ENCODE measurements at places on chromosomes 12 and 14.

- DNase-seq: no peak
Observed at GRCh38 chr14:92922883-92923743, at the start of gene CHGA. Gene CHGA, plus strand, starts transcription at chr14:92923150. Its CDS starts 210 bp downstream, at chr14:92923360.

DNA sequence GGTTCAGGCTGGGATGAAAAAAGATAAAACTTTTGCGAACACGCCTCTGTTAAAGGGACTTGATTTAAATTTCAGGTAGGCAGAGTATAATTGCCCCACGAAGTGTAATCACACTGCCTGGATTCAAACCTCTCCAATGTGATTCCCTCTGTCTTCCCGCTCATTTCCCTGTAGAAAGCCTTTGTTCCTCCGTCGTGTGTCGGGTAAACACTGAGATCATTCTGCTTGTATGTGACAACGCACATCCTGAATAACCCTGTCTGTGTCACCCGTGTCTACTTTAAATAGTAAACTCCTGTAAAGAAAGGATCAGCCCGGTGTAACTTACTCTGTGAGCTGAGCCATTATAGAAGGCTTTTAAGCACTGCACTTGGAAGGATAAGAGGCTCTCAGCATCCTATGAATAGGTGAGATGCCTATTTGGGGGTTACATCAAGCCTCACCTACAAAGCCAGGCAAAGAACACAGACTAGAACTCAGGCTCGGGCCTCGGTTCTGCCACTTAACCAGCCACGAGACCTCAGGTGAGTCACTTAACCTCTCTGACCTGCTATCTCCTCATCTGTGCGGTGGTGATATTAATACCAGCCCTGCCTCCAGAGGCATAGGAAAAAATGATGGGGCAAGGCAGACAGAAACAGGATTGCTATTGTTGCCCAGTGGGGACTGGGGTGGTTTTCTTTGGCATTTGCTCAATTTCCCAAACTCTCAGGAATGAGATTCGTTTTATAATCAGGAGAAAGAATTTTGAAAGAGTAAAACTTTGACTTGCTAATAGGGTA is 74.2 kb downstream of the RBM19 start:
- no peak for DNase-seq

DNA sequence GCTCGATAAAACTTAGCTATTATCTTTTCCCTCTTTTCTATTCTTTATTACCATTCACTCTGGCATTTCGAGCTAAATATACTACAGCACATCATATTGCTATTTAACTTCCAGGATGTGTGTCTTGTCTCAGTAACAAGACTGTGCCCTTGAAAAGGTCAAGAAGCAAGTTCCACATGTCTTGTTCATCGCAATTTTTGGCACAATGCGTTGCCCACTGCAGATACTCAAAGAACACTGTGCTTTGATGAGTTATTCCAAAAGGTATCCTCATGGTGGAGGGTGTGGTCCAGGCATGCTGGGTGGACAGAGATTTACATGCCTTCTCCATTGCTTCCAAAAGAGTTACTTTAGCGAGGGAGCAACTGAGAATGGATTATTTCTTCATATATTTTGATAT is 6.6 kb downstream of the E2F7 start:
- no peak for DNase-seq

GRCh38 chr14:72479461-72479931 is 414.4 kb downstream of the DPF3 start:
- DNase-seq: no peak

GRCh38 chr12:49519574-49519936 is 19.3 kb upstream of the KCNH3 start:
- no peak for DNase-seq

GRCh38 chr12:32559434-32559833 is 119.7 kb upstream of the DNM1L start:
- DNase-seq: no peak

DNA sequence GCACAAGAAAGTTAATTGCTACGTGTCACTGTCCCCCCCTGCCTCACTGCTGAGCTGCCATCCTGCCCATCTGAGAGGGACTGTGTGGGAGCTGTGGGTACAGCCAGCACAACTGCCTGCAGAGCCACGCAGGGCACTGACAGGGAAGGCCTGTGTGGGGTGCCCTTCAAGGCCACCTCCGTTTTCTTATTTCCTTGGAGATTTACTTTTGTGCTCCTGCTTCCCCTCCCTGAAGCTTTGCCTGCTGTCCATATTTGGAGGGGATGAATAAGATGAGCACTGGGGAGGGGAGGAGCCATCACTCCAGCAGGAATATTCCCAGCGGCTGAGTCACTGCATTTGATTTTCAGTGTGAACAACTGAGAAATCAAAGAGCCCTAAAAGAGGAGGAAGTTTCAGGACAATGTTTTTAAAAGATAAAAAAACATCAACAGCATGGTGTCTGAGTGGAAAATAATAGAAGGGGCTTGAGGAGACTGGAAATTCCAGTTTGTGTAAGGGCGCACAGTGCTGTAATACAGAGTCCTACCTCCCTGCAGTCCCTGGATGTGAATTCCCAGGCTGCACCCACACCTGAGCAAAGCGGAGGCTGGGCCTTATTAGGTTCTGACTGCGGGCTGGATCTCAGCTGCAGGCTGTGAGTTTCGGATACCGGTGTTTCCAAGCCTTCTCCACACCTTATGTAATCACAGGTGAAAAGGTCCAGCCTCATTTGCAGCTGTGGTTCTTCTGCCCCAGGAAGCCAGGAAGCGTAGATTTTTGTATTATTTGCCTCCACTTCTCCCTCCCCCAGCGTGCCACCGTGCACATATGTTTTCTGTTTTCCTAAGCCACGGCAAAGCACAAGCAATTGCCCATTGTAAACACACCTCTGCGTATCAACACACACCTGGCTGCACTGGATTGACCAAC is 192.6 kb upstream of the BCL2L14 start:
- peak; percentile 77 for DNase-seq

GRCh38 chr12:26367991-26368730 is 172.8 kb downstream of the SSPN start:
- DNase-seq: no peak

DNA sequence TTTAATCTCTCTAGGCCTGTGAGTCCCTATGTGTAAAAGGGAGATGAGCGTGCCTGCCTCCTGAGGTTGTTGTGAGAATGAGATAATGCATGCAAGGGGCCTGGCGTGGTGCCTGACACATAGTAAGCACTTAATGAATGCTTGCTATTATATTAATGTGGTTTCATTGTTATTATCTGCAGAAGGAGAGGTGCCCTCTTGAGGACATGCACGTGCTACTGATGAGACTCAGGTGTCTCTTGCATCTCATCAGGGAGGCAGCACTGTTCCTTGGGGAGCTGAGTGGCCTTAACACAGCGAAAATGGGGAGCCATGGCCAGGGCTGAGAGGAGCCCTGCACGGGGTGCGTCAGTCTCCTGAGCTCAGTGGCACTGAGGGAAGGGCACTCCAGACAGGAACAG is 29.9 kb upstream of the BCDIN3D start:
- DNase-seq: no peak

DNA sequence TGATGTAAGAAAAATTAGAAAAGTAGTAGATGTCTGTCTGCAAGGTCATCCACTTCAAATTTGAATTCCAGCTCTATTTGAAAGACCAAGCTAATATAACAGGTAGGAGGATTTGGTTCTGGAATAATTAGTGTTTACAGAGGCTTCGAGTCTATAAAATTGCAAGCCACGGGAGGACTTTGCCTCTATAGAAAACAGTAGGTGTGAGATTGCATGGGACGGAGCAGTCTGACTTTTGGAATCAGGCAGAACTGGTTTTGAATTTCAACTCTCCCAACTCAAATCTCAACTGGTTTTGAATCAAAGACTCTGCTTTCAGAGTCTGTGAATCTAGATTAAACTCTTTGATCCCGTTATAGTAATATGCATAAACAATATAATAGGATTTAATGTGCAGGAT is 82.4 kb downstream of the PIK3C2G start:
- no peak for DNase-seq

DNA sequence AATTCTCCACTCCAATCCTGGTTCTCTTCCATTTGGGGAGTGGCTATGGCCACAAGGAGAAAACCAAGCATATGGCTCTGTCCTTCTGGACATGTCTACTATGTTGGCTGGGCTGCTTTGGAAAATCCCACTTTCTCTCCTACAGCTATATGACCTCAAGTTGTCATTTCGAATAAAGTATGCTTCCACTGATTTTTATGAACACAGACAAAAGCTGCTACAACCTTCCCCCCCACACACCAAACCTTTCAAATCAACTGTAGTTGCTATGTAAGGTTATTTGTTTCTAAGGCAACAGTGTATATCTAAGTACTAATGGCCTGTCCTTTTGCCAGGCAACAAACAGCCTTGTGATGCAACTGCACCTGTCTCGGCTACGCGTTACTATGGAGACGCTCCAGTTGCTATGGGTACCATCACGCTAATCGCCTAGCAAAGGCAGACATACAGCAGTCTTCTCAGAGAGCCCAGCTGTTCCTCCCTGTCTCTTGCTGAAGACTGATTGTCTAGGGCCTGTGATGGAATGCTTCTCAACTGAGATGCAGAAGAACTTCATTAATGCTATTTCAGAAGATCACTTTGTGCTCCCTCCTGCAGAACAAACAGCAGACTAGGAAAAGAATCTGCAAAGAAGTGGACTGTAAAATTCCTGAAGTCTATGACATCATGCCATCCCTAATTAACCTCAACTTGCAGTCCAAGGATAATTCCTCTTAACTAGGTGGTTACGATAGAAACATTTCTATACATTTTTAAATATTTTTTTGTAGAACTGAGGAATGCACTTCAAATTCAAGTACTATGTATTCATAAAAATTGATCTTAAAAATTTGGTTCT is 67.6 kb downstream of the FOXN3 start:
- DNase-seq: no peak

- peak; percentile 57 for DNase-seq
Observed at GRCh38 chr14:65281991-65282895, 130.3 kb upstream of the FUT8 start.

DNA sequence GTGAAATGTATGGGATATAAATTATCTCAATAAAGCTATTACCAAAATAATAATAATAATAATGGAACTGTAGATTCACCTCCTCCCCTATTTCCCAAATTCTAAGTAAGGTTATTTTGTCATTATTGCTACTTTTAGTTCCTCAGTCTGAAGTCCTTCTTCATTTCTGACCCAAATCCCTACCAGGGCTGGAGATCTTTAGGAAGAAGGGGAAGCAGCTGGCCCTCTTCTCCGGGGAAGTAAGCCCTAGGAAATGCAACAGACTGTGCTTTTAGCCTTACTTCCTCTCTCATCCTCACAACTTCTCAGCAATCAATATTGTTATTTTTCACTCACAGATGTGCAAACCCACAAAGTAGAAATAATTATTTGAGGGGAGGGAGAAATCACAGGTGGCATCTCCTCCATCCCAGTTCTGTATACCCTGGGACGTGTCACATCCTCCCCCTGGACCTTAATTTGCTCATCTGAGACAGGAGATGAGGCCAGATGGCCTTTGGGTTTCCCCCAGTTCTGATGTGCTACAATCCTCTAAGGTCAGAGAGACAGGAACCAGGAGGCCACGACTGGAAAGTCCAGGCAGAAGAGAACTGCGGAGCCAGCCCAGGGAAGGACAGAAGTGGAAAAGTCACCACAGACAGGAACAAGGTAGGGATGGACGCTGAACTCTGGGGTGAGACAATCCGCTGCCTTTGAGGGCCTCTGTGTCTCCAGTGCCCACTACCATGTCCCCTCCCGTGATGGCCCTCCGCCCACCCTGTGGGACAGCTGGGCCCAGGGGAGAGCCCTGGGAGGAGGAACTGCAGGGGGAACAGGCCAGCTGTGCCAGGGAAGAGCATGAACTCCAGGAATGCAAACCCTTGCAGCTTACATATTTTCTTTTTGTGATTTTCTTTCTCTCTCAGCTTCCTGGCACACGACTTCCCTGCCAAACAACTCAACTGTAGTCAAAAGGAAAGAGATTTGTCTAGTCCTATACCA is 10.6 kb upstream of the TNFRSF1A start:
- no peak for DNase-seq

DNA sequence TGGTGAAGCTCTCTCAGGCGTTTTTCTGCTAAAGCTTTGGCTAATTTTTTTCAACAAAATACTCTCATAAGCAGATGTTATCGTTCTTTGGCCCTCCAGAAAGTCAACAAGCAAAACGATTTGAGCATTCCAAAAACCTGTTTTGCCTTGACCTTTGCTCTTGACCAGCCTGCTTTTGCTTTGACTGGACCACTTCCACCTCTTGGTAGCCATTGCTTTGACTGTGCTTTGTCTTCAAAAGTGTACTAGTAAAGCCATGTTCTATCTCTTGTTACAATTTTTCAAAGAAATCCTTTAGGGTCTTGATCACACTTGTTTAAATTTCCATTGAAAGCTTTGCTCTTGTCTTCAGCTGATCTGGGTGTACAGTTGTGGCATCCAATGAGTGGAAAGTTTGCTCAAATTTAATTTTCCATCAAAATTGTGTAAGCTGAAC is 10.7 kb upstream of the ARID4A start:
- DNase-seq: no peak

- no peak for DNase-seq
Observed at GRCh38 chr14:64800000-64800399, 79.7 kb downstream of the SPTB start.

DNA sequence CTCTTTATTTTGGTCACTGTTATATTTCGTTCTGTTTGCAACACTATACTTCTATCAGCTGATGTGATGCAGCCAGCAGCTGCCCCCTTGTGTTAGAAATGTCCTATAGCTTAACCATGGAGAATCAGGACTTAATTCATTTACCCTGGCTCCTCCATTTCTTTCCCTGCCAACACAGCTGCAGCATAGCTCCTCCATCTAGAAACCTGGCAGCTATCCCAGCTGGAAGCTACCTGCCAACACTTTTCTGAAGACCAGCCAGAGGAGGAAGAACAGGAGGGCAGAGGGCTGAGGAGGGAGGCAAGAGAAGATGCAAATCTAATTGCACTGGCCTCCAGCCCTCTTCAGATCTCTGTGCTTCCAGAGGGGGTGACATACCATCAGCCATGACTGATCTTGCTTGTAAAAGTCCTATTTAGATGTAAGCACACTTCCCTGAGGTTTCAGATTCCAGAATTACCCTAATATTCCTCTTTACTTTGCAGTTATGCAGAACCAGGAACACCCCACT is 156.8 kb upstream of the TMEM260 start:
- DNase-seq: peak; percentile 26

GRCh38 chr12:57470970-57471656 is 8.6 kb downstream of the ARHGAP9 start:
- DNase-seq: no peak

GRCh38 chr14:81829447-81829846 is 295.8 kb upstream of the SEL1L start:
- DNase-seq: no peak

- no peak for DNase-seq
Observed at GRCh38 chr14:92974541-92975345, 51.8 kb downstream of the CHGA start.

GRCh38 chr12:50188875-50189575 is 21.9 kb upstream of the CERS5 start:
- DNase-seq: no peak

DNA sequence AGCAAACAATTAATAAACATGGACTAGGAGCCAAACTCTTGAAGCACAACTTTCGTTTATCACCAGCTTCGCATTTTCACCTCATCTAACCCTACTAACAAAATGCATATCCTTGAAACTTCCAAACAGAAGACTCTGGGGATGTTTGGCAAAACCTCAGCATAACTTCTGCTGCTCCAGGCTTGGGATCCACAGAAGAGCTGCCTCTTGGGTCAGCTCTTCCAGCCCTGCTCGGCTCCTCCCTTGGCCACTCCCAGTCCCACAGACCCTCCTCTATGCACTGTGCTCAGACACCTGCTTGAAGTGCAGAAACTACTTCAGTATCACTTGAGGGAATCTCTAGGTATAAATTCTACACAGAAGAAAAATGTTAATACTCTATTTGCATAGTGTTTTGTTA is 110.0 kb upstream of the AMIGO2 start:
- DNase-seq: no peak

GRCh38 chr12:88546853-88547252 is 33.4 kb downstream of the KITLG start:
- no peak for DNase-seq

- DNase-seq: no peak
Observed at GRCh38 chr12:10186299-10186698, 7.5 kb downstream of the TMEM52B start.
